Left hindlimb (tissue), 1 donor: ENCODE measurements at places on chromosomes 4 and X.

DNA sequence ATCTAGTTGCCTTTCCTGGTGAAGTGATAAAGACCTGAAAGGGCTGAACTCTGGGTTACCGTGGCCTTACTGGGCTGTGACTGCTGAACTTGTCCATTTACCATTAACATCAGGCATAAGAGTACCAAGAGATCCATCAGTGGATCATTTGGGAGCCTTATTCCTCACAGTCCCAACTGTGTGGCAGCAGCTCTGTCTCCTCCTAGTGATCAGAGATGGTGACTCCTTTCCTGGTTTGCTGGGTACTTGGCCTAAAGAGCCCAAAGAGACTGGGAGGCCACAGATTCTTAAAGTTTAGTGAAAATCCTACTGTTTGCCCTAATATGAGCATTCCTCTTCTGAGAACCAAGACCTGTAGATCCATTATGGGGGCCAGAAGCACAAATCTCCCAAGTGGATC is 56.3 kb upstream of the ATP6AP2 start:
- no peak for DNase-seq

- no peak for DNase-seq
Measured at GRCh38 chr4:17077105-17077504, 178.7 kb upstream of the LDB2 start.

- DNase-seq = no peak
Measured at GRCh38 chrX:110847334-110847733, 51.7 kb upstream of the CHRDL1 start.

GRCh38 chr4:4418676-4419390 is 31.9 kb downstream of the NSG1 start:
- no peak for DNase-seq

DNA sequence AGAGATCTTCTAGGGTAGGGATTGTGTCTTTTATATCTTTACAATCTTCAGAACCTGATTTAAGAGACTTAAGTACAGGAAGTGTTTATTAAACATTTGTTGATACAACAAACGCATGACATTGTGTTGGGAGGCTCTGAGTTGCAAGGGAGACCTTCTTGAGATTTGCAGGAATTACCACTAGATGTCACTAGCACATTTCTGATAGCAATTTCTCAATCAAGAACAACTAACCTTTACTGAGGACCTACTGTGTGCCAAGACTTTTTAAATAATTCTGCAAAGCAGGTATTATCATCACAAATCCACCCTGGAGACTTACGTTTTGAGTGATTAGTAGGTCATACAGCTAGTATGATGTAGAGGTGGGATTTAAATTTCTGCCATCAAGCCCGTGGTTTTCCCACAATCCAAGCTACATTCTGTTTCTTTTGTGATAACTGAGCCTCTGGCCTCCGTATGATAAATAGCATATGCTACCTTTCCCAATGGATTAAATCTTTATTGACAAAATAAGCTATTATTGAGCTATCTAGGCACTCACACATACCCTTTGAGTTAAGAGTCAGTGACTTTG is 986.0 kb downstream of the CCSER1 start:
- no peak for DNase-seq

- no peak for DNase-seq
Measured at GRCh38 chr4:147366164-147366563, 114.7 kb upstream of the EDNRA start.

DNA sequence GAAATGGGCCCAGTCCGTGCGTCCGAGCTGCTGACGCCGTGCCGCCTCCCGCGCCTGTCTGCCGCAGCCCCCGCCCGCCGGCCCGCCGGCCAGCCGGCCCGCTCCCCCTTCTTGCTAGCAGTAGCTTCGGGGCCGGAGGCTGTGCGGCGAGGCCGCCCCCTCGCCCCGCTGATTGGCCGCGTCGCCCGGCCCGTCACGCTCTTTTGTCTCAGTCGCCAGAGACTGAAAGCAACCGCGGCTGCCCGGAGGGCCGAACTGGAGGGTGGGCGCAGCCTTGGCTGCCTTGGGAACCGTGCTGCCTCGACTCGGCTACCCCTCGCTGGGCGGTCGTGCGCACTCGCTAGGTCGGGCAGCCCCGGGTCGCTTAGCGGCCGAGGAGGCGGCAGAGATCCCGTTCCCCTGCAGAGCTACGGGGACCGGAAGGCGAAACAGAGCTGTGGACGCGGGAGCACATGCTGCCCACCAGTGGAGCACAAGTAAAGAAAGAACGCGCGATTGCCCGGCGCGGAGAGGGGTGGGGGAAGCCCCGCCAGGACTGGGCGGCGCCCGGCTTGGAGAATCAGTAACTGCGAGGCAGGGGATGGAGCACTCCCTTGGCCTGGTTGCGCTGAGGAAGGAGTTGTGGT is at the start of gene ZCCHC18:
Gene ZCCHC18, plus strand, starts transcription at position 198 of the 626 bp plus-strand sequence. CDS start 1,589 bp downstream, outside the sequence.
- DNase-seq = peak; percentile 76

DNA sequence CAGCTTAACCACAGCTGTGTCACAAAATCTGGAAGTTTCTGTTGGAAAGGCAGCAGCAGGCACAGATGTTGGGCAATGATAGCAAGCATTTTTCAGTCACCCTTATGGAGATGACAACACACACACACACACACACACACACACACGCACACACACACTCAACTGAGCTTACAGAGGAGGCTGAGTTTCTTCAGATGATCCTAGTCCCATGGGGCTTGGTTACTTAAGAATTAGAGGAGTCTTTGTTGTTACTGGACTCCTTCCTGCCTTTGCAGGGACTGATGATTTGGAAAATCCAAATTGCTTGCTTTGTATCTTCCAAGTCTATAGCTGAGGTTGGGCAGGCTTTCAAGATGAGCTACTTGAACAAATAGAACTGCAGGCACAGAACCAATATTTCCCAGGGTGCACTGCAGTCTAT is 740.1 kb upstream of the PITX2 start:
- DNase-seq = peak; percentile 32
